ENCODE measurements at places on chromosomes 6 and 20.

DNA sequence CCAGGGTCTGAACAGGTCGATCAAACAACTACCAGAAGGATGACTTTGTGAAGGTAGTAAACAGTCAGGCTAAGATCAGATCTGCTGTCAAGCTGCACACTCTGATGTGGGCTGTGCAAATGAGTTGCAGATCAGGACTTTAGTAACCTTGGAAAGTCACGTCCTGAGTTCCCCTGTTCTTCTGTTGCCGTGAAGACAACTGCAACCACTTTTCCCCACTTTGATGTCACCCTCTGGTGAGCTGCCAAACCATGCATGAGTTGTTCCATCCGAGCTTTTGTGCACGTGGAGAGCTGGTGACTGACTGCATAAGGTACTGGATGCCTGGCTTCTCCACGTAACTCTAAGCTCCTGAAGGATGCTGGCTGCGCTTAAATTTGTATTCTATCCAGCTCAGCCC, 111.0 kb downstream of the CD83 start:
- H3K27me3 ChIP-seq, result no peaks in the 10 kb centered on the region
- DNase-seq, result no peak
- H3K4me1 ChIP-seq, result no peaks in the 10 kb centered on the region
- H3K27ac ChIP-seq, result no peak overlapping the region
- H3K36me3 ChIP-seq, result no peaks in the 10 kb centered on the region

- no peak overlapping the region for H3K27ac ChIP-seq
- no peak overlapping the region for H3K4me3 ChIP-seq
- no peak for DNase-seq
- H3K4me1 ChIP-seq, result peaks cover 20% of the 10 kb centered on the region
- no peaks in the 10 kb centered on the region for H3K36me3 ChIP-seq
Measured at GRCh38 chr20:49993301-49993751, 10.5 kb downstream of the SNAI1 start.

DNA sequence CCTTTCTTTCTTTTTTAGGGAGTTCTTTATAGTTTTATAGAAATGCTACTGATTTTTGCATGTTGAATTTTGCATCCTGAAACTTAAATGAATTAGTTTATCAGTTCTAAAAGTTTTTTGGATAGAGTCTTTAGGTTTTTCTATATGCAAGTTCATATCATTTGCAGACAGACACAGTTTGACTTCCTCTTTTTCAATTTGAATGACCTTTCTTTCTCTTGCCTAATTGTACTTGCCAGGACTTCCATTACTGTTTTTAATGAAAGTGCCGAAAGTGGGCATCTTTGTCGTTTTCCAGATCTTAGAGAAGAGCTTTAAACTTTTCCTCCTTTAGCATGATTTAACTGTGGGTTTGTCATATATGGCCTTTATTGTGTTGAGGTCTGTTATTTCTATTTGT, 21.1 kb upstream of the EDN1 start:
- H3K4me1 ChIP-seq, result no peaks in the 10 kb centered on the region
- no peaks in the 10 kb centered on the region for H3K36me3 ChIP-seq
- no peak overlapping the region for H3K4me3 ChIP-seq
- no peak for DNase-seq
- H3K27me3 ChIP-seq, result no peaks in the 10 kb centered on the region

DNA sequence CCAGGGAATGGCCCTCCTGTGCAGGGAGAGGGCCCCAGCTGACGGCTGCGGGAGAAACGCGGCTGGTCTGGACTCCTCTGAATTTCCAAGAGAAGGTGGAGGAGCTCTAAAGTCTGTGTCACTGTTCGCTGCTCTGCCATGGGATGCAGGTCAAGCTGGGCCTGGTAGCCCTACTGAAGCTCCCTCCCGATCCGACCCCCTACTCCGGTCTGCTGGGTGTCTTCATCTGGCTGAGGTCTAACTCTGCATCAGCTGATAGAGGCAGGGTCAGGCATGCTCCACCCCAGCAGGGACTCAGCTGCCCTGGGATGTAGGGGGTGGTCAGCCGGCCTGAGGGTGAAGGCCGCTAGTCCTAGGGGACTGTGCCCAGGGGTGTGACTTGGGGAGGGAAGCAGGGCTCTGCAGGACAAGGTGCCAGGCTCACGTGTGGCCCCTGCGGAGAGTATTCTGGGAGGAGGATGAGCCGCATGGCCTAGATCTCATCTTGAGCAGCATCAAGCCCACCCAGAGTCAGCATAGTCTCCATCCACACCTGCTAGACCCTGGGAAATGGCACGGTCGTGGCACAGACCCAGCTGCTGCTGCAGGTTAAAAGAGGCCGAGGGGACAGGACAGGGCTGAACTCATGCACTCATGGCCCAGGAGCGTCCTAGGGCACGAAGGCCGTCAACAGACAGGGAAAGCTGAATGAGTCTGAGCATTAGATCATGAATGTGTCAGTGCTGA, 1.4 kb downstream of the CST3 start:
- H3K4me3 ChIP-seq, result peak overlapping the region; percentile 75
- no peaks in the 10 kb centered on the region for H3K36me3 ChIP-seq
- H3K4me1 ChIP-seq, result peaks cover 34% of the 10 kb centered on the region
- no peak for DNase-seq

DNA sequence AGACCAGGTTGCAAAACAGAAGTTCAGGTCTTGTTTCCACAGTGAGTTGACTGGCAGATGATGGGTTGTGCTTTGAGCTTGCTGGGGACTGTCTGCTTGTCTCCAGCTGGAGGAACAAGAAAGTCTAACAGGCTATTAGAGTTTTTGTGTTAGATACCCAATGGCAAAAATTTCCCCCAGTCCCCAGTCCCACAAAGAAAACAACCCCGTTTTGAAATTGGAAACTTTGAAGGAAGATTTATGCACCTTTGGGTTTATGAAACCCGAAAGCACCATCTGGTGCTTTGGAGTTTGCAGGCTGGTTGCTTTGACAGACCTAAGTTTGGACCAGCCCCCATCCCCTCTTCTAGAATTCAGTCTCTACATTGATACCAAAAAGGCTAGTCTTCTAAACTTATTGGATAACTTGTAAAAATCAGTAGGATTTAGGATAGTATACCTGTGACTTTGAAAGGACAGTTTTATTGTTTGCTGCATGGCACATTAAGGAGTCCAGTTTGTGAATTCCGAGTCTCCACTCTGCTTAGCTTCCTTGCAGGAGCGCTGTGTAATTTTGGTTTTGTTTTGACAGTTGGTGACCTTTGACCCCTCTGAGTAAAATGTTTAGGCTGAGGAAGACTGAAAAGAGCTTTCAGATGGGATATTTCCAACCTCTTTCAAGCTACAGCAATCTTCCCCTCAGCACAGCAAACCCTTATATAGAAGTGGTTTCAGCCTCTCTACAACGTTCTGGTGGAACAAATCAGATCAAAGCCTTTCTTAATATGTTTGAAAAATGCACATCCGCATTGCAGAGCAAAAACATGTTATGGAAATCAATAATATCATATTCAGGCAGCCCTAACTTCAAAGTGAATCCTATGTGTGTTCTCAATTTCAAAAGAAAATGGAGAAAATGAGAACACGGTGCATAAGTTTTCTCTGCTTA, 25.5 kb upstream of the PRL start:
- no peaks in the 10 kb centered on the region for H3K27me3 ChIP-seq
- no peaks in the 10 kb centered on the region for H3K36me3 ChIP-seq
- H3K4me1 ChIP-seq, result no peaks in the 10 kb centered on the region
- H3K4me3 ChIP-seq, result no peak overlapping the region
- no peak overlapping the region for H3K27ac ChIP-seq
- no peak for DNase-seq

DNA sequence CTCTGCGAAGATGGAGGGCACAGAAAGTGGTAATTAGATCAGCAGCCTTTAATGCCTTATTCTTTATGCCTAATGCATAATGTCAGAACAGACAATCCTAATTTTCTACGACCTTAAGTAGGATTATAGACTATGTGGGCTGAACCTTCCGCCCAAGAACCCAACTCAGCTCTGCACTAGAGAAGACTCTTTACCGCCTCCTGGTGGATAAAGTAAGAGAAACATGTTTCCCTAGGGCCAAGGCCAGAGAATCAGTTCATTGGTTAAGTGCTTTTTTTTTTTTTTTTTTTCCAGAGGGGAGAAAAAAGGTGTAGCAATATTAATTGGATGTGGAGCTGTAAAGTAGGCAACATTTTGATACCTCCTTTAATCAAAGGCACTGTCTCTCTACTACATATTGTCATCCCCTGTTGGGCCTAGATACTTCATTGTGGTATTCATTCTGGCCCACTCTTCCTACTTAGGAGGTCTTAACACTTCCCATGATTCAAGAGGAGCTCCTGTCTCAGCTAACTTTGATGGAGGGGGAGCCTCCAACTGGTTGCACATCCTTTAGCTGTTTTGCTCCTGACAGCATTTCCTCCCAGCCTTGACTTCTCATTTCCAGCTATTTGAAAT, 124.9 kb upstream of the NRN1 start:
- H3K27ac ChIP-seq, result no peak overlapping the region
- H3K4me3 ChIP-seq, result no peak overlapping the region
- DNase-seq, result peak; percentile 22
- no peaks in the 10 kb centered on the region for H3K36me3 ChIP-seq

- H3K27ac ChIP-seq, result no peak overlapping the region
- H3K4me3 ChIP-seq, result no peak overlapping the region
- no peaks in the 10 kb centered on the region for H3K36me3 ChIP-seq
- no peaks in the 10 kb centered on the region for H3K27me3 ChIP-seq
- DNase-seq, result peak; percentile 61
Measured at GRCh38 chr6:8958894-8959511, 523.7 kb upstream of the SLC35B3 start.

DNA sequence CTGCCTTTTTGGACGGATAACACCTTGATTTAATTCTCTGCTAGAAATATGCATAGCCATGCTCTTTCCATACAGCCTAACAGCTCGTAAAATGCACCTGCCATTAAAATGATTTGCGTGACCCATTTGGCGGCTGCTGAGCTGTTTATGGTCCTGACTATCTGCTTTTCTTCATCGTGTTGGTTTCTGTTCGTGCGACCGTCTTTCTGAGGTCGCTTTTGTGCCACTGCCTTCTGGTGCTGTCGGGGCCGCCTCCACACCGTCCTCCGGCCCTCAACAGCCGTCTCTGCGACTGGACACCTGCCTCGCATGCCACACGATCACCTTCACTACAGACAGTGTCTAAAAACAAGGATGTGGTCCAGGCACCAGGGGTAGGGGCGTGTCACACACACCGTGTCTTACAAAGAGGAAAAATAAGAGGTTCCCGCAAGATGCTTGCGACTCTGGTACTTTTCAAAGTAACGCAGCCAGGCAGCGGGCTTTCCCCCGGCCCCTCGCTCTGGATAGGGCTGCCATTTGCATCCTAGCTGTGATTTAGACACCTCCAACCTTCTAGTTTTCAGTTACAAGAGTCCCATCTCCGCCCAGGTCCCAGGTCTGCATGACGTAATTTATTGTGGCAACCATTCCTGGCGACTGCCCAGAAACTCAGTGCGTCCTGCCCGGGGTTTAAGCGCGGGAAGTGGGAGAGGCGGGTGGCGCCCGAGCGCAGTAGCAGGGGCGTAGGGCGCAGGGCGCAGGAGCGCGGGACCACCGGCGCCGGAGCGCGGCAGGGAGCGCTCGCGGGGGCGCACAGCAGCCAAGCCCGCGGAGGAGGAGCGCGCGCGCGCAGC, at the start of gene STMND1:
TSS of gene STMND1 (plus strand) at position 629 of the 836 bp plus-strand sequence. CDS start 208 bp downstream, outside the sequence.
- no peaks in the 10 kb centered on the region for H3K36me3 ChIP-seq
- peak within 1 kb of the TSS; percentile 24 for H3K4me3 ChIP-seq
- H3K27me3 ChIP-seq, result no peaks in the 10 kb centered on the region
- H3K27ac ChIP-seq, result peak within 1 kb of the TSS; percentile 44
- 0 out of 2 replicates have a peak, but pooled peaks cover 6% of the 10 kb centered on the region for H3K4me1 ChIP-seq
